ENCODE measurements at places on chromosomes 1 and 21. TPM values are rescaled to one million over a fixed set of nuclear protein-coding genes. Genes with fewer than 3 reads are reported as not detected.

The PCSK9 gene
- total RNA-seq, result 2.5 TPM

DNA sequence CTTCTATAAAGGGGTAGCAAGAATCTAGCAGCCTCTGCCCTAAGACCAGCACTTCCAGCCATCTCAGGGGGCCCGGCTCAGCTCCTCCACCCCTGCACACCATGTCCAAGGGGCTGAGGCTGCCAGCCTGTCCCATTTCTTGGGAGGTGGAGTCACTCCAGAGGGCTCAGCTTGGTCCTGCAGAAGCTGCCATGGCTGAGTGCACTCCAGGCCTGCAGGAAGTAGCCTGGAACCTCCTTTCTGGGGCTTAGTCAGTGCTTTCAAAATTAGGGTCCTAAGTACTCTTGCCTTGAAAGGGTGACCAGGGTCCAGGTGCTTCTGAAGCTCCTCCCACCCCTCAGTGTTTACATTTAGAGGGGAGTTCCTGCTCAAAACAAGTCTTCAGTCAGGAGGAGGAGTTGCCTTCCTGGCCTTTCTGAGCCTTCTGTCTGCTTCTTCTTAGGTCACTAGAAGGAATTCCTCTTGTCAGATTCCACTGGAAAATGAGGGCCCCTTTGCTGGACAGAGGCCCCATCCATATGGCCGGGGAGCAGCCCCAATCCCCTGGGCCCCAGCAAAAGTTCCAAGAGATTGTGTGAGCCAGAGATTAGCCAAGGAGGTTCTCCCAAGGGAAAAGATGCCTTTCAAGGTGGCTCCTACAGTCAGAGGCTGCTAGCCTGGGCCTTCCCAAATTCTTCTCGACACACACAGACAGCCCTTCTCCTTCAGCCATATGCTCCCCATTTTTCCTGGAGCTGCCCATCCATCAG, 128.1 kb upstream of the VAMP3 start:
- no peak for DNase-seq

DNA sequence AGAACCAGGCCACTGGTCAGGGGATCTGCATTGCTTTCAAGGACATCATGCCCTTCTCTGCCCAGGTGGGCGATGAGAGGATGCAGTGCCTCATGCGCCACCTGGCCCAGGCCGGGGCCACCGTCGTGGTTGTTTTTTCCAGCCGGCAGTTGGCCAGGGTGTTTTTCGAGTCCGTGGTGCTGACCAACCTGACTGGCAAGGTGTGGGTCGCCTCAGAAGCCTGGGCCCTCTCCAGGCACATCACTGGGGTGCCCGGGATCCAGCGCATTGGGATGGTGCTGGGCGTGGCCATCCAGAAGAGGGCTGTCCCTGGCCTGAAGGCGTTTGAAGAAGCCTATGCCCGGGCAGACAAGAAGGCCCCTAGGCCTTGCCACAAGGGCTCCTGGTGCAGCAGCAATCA, 5.0 kb upstream of the ZBTB48 start:
- DNase-seq, result no peak

The AGMAT gene
- 1.4 TPM for total RNA-seq

GRCh38 chr1:227762231-227762911, 27.1 kb downstream of the SNAP47 start:
- DNase-seq, result peak; percentile 73

DNA sequence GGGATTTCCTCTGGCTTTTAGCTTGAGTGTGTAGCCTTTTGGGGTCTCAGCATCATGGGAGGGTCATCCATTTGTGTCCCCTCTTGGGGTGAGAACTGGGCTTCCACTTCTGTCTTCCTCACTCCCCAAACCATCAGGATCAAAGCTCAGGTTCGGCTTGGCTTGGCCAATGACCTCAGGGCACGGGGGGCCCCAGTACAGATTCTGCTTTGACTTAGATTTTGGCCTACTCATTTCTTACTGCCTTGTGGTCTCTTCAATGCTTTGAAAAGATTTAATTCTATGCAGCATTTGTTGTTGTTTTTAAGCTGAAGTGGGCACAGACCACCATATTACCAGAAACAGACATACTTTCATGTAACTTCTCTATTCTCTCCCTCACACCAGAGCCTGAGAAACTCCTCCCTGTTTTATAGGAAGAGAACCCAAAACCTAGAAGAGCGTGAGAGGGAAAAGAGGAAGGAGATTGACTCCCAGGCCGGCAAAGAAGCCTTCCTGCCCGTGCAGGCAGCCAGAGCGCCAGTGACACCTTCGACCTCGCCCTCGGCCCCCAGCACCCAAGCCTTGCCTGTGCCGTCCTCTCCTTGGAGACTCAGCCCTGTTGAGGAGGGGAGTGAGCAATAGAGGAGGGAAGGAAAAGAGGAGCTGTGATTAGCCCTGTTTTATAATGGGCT, 1.9 kb upstream of the S100A3 start:
- no peak for DNase-seq

DNA sequence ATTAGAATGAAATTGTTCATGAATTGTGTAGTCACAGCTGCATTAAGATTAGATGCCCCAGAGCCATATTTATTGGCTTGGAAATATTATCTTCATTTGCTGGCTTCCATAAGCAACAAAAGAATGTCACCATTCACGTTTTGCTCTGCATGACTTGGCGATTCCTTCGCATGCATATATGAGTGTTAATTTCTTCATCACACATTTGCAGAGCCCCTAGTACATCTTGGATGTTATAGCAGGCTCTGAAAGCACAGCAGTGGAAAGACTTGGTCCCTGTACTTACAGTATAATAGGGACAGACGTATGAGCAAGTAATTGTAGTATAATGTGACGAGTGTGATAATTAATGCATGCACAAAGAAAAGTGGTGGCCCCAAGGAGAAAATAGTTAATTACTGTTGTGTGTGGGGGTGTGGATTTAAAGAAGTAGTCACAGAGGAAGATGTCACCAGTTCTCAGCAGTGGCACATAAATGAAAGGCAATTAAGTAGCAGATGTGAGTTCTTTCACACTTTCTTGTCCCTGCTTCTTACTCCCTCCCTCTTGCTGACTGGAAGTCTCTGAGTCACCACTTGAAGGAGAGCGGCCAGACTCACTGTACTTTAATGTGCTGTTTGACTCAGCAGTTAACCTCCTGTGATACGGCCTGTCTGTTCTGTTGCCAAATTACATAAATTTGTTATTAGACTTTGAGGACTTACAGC, 21.0 kb downstream of the S100A10 start:
- DNase-seq, result peak; percentile 72

DNA sequence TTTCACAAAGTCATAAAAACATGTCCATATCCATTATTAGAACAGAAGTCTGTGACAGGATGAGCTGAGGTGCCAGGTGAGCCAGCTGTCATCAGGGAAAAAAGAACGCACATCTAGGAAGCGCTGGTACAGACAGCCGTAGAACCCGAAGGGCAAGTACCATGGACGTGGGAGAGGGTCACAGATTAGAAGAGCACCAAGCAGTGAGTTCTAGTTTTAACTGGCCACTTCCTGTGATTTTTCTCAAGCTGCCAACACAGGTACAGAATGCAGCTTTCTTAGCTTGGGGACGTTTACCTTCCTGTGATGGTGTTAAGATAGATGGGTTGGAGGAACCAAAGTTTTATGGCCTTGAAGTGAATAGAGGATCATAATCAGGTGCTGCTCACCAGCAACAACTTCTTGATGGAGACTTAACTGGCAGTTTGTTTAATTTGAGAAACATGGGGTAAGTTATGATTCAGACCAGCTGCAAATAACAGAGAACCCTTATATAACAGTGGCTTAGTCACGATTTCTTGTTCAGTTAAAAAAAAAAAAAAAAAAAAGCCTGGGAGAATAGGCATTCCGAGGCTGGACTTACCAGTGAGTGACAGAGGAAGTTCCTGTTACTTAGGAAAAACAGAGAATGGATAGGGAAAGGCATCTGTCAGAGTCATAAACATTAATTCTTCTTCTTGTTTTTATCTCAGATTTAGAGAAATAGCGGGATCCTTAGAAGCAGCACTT, 30.9 kb downstream of the AGT start:
- DNase-seq, result peak; percentile 55

The ATXN7L2 gene
- total RNA-seq, result 1.6 TPM

GRCh38 chr1:160363010-160363409, 3.9 kb upstream of the NHLH1 start:
- no peak for DNase-seq

DNA sequence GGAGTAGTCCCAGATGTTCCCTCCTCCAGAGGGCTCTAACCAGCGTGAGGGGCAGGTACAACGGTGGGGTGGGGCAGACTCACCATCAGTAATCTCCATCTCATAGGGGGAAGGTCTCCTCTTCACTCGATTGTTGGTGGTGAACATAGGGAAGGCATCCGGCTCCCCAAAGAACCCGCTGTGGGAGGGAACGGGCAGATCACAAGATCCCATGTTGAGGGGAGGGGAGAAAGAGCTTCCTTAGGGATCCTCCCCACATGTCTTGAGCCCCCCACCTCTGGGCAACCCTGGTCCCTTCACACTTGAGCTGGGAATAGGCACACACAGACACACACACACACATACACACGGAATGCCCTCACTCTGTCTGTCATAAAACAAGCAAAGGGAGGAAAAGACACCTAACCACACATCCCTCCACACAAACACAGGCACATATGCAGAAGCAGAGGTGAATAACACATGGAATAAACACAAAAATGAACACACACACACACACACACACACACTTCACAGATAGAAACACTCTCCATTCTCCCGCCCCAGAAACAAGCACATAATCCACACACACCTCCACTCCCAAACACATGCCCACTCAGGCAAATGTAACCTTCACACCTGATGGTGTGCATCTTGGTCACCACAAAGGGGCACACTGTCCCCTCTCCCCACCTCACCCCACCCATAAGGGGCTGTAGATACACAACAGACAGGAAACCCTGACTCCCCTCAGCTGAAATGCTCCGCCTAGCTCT, 7.9 kb downstream of the TAL1 start:
- DNase-seq, result no peak

DNA sequence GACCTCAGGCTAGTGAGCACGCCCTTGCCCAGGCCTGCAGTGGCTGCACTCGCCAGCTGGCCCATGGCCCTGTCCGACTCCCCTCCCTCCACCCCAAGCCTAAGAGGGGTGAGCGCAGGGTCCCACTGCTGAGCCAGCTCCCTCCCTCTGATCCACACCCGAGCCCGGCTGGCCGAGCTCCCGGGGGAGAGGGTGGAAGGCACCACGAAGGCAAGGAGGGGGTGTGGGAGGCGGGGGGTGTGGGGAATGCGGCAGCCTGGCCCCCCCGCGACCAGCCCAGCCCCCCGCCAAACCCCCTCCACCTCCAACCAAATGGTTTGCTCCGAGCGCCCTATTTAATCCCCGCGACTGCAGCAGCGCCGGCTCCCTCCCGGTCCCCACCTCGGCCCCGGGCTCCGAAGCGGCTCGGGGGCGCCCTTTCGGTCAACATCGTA, at the start of gene CADM3:
TSS of gene CADM3 (plus strand) at position 362 of the 434 bp plus-strand sequence. CDS start 151 bp downstream, outside the sequence.
- DNase-seq, result no peak

The HLX gene
- 4.1 TPM for total RNA-seq

Measured in fibroblast of the aortic adventitia (primary cell).